ENCODE measurements at places on chromosomes 1 and 21.

DNA sequence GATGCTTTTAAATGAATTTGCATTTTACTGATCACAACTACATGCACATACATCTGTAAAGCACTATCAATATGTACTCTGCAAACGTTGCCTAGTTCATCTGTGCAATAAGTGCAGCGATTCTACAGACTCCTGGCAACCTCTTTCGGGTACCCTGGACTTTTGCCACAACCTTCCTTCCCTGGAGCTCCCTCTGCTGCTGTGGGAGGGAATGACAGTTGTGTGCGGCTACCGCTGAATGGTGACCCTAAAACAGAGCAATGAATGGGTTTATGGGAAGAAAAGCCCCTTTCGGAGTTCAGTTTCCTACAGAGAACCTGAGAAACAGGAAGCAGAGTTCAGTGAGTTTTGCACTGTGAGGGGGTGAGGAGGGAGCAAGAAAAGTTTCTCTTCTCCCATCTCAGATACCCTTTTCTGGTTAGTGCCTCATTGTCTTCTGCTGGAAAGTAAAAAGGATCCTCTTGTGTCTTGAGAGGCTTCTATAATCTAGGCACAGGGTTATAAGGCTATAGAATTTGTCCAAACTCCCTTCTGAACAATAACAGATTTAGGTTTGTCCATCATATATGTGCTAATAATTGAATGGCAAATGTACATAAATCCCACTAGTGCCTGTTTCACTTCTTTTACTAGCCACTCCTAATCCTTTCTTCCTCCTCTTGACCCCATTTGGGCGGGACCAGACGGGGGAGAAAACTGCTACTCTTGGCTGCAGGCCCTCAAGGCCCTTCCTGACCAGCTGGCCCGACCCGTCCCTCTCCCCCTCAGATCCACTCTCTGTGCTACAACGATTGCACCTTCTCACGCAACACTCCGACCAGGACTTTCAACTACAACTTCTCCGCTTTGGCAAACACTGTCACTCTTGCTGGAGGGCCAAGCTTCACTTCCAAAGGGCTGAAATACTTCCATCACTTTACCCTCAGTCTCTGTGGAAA, 19.8 kb upstream of the SARS1 start:
- no peak for DNase-seq

DNA sequence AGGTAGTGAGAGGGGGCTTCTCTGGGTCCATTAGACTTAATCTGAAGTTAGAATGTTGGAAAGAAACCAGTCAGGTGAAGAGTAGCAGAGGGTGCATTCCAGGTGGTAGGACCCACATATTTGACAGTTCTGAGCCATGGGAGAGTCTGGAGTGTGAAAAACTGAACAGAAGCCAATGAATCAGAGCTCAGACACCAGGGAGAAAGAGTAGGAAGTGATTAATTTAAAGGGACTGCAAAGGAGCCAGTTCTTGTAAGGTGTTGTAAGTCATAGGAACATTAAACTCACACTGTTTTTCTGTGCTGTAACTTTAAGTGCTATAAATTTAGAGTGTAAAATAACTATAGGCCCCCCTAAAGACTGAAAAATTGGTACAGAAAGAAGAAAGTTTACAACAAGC, 5.9 kb upstream of the DHX9 start:
- DNase-seq, result no peak

GRCh38 chr1:117702654-117703053, 96.8 kb downstream of the TENT5C start:
- no peak for DNase-seq

DNA sequence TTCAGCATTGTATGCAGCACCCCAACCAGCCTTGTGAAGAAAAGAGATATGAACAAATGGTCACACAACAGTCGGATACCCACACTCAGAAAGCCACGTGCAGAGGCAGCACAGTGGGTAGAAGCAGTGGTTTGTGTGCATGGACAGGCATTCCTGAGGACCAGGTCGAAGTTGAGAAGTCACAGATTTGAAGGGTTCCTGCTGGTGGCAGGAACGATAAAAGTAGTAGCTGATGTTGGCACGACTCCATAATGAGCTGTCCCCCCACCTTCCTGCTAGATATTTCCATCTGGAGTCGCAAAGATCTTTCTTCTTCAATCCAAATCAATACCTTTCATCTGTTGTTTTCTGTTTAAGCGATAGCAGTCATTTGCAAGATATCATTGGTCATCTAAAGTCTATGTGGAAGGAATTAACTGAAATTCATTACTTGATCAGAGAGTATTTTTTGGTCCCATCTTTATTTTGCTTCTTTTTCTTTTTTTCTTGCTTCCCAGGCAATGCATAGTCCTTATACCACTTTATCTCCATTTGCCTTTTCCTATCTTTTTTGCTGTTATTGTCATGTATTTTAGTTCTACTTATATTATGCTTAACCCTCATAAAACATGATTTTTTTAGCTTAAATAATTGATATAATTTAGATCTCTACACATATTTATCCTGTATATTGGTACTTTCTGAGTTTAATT, 176.4 kb downstream of the DHRS3 start:
- no peak for DNase-seq

- DNase-seq, result no peak
These were observed 21.5 kb downstream of the EPHB2 start for GRCh38 chr1:22731924-22732720.

- no peak for DNase-seq
These were observed 156.0 kb downstream of the TGFB2 start for GRCh38 chr1:218501161-218501560.

GRCh38 chr1:21325731-21326387, 35.6 kb upstream of the ECE1 start:
- no peak for DNase-seq

DNA sequence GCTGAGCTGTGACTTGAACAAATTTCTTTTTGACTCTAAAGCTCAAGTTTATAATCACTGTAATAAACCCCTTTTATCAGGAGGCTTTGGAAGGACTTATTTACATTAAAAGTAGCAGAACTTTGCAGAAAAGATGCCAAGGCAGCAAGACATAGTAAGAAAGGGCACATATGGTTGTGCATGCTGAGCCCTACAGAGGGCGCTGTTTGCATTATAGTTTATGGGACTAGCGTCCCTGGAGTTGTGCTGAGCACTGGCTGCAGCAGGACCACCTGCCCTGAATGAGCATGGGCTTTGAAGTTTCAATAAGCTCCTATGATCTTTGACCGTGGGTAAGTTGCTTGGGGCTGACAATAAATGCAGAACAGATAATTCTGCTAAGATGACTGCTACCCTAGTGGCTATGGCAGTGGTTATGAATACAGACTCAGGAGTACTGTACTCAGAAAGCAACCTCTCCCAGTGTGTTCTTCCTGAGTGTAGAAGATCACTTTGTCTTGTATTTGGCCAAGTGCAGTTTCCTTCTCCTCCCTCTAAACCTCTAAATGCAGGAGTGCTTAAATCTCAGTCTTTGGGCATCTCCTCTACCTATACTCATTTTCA, 45.4 kb upstream of the USP1 start:
- DNase-seq, result no peak

GRCh38 chr1:151371370-151372057, 991 bp downstream of the SELENBP1 start:
- no peak for DNase-seq

DNA sequence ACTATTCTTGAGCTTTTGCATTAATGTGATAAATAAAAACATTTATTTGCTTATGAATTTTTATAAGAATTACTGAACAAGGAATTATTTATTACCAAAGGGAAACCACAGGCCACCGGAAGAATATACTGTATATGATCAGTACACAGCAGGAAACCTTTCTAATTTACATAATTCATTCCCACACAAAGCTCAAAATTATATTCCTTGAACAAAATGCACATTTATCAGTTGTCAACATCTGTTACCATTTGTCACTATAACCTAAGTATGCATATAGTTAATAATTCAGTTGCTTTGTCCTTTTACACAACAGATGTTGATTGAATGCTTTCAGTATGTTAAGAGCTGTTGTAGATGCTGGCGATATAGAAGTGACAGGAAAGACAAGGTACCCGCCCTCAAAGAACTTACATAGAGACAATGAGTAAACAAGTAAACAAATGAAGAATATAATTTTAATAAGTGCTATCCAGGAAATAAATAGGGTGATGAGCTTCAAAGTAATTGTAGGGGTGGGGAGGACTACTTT, 27.2 kb downstream of the VPS45 start:
- DNase-seq, result no peak

GRCh38 chr1:6638226-6638625, 13.6 kb downstream of the THAP3 start:
- no peak for DNase-seq

GRCh38 chr1:16921391-16922185, at the start of gene CROCC:
Gene CROCC (plus strand): TSS chr1:16921931. CDS start chr1:16922019, 88 bp downstream.
- DNase-seq, result no peak

- DNase-seq, result no peak
These were observed 114.4 kb upstream of the DPT start for GRCh38 chr1:168843401-168843800.

DNA sequence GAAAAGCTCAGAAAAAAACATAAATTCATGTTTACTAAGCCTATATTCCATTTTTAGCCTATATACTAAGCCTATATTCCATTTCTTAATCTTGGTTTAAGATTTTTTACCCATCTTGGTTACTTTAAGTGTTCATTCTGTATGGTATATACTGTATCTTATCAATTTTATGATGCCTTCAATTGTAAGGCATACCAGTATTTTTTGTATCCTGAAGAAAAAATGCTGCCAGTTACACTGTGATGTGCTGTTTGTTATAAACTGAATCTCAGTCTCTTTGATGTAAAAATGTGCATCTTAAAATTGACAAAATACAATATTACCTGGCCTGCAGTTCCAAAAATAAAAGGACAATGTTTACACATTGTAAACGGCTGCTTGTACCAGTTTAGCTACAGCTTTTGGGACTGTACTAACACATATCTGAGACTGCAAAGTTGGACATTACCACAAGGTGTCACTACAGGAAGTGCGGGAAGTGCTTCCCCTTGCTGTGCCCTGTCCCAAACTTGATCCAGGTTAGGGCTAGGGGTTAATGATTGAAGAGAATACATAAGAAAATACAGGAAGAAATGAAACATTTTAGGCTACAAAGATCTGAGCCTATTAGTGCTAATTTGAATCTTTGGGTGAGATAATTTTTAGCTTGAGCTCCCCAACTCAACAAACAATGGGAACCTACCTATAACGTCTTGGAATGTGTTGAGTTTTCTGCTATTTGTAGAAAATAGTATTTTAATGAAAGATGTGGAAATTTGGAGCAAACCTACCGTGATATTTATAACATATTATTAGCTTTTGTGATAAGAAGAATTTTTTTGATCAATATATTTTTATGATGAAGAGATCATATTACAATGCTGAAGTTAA, 108.9 kb downstream of the LBR start:
- DNase-seq, result no peak

- no peak for DNase-seq
These were observed 7.9 kb upstream of the AQP10 start for GRCh38 chr1:154313066-154313356.
